ENCODE measurements at places on chromosomes 2 and 18.
A peak's percentile ranks its signal among the peaks of the same experiment; 100 is the strongest.

DNA sequence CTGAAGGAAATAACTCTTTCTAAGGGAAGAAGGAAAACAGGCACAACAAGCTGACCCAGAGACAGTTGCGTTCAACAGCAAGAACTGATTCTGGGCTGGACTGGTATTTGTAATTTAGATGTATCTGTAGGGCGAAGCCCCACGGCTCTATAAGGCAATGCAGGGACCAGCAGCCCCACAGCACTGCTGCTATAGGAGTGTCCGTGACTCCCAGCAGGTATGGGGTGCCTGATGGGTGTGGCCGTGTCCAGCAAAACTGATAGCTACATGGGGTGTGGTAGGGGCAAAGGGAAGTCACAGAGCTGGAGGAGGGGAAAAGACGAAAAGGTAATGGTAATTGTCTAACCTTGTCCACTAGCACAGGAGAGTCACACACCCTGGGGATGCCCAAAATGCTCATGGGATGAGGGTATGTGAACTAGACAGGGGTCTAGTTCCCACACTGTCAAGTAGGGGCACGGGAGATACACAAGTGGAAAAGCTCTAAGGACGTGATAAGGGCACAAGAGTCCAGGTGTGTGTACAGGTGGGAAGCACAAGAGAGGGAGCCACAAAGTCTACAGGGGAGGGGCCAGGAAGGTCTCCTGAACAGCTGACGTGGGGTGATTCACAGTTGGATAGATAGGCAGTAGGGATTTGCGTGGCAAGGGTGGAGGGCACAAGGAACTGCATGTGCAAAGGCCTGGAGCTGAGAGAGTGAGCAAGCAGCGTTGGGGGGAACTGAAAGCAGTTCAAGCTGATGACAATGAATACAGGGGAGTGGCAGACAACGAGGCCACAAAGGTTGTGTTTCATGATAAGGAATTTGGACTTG is 48.5 kb upstream of the ASPRV1 start:
- DNase-seq, result no peak

DNA sequence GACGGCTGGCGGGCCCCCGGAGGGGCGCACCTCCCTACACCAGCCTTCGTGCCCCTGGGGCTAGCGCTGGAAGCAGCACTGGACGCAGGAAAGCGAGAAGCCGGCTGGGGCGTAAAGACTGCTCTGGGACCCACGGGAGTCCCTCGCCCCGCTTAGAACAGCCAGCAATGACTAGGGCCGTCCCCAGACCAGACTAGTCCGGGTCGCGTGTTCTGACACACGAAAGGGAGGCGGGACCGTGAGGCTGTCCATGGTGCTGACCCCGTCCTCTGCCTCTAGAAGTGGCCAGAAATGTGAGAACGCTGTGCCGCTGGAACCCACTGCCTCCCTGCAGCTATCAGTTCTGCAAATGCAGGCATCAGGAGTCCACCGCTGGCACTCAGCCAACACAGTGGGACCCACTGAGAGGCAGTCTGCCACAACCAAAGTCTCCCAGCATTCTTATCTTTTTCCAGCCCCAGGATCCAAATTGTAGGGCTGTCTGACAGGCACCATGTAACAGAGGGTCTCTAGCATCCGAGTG is at the start of gene UCN:
Gene UCN (minus strand): TSS at position 87 of the 523 bp plus-strand sequence. CDS start 550 bp downstream, outside the sequence.
- peak; percentile 50 for DNase-seq

GRCh38 chr18:27661320-27662018 is 476.4 kb upstream of the CHST9 start:
- no peak for DNase-seq

GRCh38 chr2:60604486-60605064 is 51.1 kb upstream of the BCL11A start:
- no peak for DNase-seq

All from mucosa of gallbladder (tissue), 1 donor.